Mesothelial cell of epicardium (in vitro differentiated cells): ENCODE measurements at places on chromosomes 7 and 10. TPM values are rescaled to one million over a fixed set of nuclear protein-coding genes. Genes with fewer than 3 reads are reported as not detected.

- H3K4me1 ChIP-seq: peaks cover 49% of the 10 kb centered on the region
- H3K36me3 ChIP-seq: no peaks in the 10 kb centered on the region
- no peaks in the 10 kb centered on the region for H3K27me3 ChIP-seq
- peak overlapping the region; percentile 81 for H3K27ac ChIP-seq
These were observed 302.1 kb downstream of the FZD1 start for GRCh38 chr7:91566402-91566732.

DNA sequence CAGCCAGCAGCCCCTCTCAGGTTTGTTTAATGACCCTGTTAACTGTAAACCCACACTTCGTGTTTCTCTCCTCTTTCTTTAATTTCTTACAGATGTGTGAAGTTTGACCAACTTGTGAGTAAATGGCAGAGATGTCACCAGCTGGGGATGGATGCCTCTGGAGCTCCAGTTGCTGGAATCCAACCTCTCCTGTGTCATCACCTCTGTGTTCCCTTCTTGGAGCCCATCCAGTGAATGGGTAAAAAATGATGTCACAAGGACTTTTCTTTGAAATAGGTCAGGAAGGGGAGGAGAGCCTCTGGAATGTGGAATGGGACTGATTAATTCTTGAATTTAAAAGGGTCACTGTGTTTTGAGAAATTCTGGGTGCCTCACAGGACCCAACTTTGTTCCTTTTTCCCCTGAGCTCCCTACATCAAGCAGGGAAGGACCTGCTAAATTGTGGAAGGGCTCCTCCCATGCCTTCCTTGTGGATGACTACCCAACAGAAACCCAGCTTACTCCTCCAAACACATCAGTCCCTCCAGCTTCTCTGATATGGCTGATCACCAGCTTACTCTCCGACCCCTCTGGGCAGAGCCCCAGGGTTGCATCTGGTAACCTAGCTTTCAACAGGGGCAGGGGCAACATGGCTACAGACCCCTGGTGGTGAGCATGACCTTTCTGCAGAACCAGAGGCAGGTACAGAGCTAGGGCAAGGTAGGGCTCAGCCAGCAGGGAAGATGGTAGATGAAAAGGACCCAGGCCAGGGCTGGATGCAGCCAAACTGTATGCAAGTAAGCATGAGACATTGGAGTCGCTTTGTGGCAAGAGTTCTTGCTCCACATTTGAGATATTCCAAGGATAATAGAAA is 67.5 kb downstream of the STRA8 start:
- no peak overlapping the region for H3K4me3 ChIP-seq
- peaks cover 9% of the 10 kb centered on the region for H3K4me1 ChIP-seq
- peaks cover 12% of the 10 kb centered on the region for H3K27me3 ChIP-seq
- peak overlapping the region; percentile 32 for H3K27ac ChIP-seq
- no peak for DNase-seq

GRCh38 chr10:105837951-105838350 is 1196.9 kb downstream of the SORCS3 start:
- no peak overlapping the region for H3K27ac ChIP-seq
- no peaks in the 10 kb centered on the region for H3K36me3 ChIP-seq
- no peaks in the 10 kb centered on the region for H3K27me3 ChIP-seq
- H3K4me1 ChIP-seq: peaks cover 20% of the 10 kb centered on the region
- no peak for DNase-seq
- no peak overlapping the region for H3K4me3 ChIP-seq

DNA sequence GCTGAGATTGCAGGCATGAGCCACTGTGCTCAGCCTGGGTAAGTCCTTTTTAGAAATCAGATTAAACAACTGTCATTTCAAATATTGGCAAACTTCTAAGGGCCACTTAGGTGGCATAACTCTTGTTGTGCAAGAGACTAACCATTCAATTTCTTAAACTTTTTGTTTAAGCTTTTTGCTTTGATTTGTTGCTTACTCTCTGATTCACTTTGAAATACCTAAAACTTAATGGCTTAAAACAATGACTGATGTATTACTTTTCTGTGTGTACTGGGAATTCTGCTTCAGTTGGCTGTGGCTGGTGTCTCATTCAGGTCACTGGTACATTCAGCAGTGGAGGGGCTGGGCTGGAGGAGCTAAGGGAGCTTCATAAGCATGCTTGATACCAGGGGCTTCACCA is 28.9 kb downstream of the ZNF25 start:
- peaks cover 45% of the 10 kb centered on the region for H3K36me3 ChIP-seq

Gene SEMA3E
- total RNA-seq: 0.73 to 1.3 TPM (median 0.81 TPM) in 3 replicates
